Activated CD4-positive, CD25-positive, alpha-beta regulatory T cell (primary cell): ENCODE measurements at places on chromosomes 3 and 15.

GRCh38 chr15:65867244-65867643 is 2.0 kb upstream of the RAB11A start:
- DNase-seq, result no peak

DNA sequence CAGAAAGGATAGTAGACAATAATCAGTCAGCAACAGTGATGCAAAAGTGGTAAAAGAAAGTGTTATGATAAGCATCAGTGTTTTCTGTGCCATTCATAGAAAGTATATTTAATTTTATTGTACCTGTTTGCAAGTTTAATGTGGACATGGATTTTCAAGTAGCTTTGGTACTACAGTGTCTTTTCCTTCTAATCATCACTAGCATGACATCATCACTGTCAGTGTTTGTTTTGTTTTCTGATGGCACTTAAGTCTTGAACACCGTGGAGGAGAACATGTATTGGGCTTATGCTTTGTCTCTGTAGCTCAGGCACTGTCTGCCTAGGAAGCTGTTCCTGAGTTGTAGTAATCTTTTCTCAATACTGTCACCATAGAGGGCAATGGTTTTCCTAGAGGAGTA is 41.9 kb downstream of the SETD5 start:
- no peak for DNase-seq

DNA sequence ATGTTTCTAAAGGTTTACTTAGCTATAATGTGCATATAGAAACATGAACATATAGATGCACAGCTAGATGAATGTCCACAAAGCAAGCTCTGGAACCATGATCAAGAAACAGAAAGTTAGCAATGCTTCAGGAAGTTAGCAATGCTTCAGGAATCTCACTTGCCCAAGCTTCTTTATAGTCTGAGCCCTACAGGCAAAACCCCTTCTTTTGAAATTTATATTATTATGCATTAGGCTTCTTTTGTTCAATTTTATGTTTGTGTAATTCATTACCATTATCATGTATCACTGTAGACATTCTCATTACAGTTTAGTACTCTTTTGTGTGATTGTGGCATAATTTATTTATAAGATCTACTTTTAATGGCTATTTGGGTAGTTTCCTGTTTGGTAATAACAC is 286.4 kb upstream of the BCHE start:
- DNase-seq, result no peak

DNA sequence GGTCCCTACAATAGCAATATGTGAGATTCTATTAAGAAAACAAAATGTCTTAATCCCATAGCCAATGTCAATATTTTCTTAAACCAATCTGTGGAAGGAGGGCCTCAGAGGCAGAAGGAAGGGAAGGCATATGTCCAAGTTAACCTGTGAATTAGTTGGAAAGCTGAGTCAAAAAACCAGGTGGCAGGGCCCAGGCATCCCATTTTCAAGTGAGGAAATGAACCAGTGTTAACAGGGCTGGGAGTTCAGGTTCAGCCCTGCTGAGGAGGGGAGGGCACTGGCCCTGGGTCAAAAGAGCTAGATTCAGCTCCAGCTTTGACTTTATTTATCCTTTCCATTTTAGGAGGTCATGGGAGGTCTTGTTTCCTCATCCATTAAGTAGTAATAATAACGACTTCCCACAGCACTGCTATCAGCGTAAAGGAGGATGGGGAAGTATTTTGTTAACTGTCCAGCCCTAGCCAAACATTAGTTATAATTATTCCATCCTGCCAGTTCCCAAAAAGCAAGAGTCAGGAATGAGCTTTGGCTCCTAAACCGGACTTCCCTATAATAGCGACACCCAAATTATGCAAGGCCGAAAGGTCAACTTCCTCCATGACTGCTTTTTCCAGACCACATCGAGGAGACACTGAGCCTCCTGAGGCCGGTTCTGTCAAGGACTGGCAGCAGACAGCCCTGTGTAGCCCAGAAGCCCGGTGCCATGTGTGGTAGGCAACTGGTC is 3.2 kb downstream of the MASP1 start:
- DNase-seq, result no peak

- no peak for DNase-seq
Observed at GRCh38 chr3:184907681-184908649, 96.0 kb downstream of the VPS8 start.

DNA sequence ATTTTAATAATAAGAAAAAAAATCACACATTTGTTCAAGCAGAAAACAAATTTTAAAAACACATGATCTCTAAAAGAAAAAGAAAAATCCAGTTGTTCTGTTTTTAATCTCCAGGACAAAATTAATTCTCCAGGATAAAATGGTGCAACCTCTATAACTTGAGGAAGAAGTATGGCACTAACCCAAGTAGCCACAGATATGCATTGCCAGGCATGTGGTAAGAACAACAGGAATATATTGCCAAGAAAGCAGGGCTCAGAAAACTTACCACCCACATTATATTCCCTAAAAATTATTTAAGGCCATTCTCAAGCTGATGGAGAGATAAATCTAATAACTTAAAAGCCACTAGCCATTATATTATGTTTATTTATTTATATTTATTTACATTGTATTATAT is 295.7 kb upstream of the TMCO5A start:
- DNase-seq, result no peak

- no peak for DNase-seq
Observed at GRCh38 chr15:67331676-67332075, 77.1 kb downstream of the IQCH start.

DNA sequence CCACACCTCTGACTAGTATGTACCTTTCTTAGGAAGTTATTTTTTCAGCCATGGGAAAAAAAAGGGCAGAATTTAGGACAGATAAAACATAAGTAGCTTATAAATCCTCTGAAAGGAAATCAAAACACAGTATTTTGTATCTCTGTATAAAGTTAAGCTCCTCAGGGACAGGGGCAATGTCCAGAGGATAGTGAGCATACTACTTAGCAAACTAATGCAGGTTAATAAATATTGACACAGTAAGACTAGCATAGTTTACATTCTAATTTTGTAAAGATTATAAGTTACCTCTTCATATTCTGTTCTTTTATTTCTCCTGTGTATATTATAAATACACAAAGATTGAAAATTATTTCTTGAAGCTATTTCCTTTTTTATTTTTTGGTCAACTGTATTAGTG is 2.1 kb downstream of the UBE3A start:
- DNase-seq, result no peak
